ENCODE measurements at places on chromosomes 6 and 20. TPM values are rescaled to one million over a fixed set of nuclear protein-coding genes. Genes with fewer than 3 reads are reported as not detected.

SLC25A27 gene
- 9.5 TPM for total RNA-seq

AARS2 gene
- total RNA-seq, result 20.4 TPM

ATAT1 gene
- 15.9 TPM for total RNA-seq

KHDC1L gene
- not detected for total RNA-seq

TFAP2C gene
- total RNA-seq, result 5.8 TPM

SAMD3 gene
- total RNA-seq, result 1.9 TPM
